ENCODE measurements at places on chromosomes 3 and 15. TPM values are rescaled to one million over a fixed set of nuclear protein-coding genes. Genes with fewer than 3 reads are reported as not detected.

DNA sequence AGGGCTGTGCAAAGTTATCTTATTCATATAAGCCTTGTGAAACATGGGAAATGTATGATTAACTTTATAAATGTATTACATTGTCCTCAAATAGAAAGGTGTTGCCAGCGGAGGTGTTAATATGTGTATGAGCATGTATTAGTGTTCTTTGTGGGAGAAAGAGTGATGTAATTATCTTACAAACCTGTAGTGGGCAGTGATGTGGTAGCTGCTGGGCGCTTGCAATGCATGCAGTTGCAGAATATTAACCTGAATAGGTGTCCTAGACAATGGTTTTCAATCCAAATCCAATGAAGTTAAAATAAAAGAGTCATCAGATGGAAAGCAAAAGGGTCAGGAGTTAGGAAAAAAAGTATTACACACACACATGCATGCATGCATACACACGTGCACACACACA is 881.3 kb upstream of the CADM2 start:
- DNase-seq: no peak

Gene ONECUT1
- polyA plus RNA-seq: not detected

DNA sequence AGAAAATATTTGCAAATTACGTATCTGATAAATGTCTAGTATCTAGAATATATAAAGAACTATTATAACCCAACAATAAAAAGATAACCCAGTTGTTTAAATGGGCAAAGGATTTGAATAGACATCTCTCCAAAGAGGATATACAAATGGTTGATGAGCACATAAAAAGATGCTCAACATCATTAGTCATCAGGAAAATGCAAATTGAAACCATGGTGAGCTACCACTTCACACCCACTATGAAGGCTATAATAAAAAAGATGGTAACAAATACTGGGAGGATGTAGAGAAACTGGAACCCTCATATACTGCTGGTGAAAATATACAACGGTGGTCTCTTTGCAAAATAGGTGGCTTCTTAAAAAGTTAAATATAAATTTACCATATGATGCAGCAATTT is 28.0 kb downstream of the RAD51 start:
- DNase-seq: no peak

DNA sequence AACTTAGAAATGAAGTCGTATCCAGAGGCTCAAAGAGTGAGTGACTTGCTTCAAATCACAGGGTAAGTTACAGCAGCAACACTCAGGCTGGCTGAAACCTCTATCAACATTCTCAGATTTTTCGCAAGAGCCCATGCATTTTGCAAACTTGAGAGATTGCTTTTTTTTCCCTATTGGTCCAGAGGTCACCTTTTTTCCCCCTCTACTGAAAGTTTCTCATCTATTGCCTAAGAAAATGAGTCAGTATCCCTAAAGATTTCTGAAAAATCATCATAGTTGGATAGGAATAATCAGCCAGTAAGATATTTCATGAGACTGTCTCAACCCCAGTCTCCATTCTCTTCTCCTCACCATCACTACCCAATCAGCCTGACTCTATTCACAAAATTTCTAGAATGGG is 410.6 kb downstream of the FOXP1 start:
- no peak for DNase-seq

- DNase-seq: no peak
Measured at GRCh38 chr3:198030726-198031125, 70.7 kb downstream of the LMLN start.
